ENCODE measurements at places on chromosomes 12 and 14.

GRCh38 chr14:72352012-72352411 lies 419.8 kb downstream of the RGS6 start:
- DNase-seq, result no peak

- no peak for DNase-seq
These were observed 74.9 kb downstream of the PCNX1 start for GRCh38 chr14:70982200-70982599.

DNA sequence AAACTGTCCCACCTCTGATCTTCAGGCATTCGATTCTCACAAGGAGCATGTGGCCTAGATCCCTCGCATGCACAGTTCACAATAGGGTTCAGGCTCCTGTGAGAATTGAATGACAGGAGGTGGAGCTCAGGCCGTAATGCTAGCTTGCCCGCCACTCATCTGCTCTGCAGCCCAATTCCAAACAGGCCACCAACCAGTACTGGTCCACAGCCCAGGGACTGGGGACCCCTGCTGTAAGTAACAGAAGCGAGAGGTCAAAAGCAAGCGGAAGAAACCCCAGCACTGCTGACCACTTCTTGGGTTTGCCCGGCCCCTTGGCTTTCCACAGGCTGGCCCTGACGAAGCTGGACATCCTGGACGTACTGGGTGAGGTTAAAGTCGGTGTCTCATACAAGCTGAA lies 8.5 kb upstream of the SIVA1 start:
- no peak for DNase-seq

GRCh38 chr14:61953602-61954001 lies 191.4 kb downstream of the SNAPC1 start:
- DNase-seq, result no peak

DNA sequence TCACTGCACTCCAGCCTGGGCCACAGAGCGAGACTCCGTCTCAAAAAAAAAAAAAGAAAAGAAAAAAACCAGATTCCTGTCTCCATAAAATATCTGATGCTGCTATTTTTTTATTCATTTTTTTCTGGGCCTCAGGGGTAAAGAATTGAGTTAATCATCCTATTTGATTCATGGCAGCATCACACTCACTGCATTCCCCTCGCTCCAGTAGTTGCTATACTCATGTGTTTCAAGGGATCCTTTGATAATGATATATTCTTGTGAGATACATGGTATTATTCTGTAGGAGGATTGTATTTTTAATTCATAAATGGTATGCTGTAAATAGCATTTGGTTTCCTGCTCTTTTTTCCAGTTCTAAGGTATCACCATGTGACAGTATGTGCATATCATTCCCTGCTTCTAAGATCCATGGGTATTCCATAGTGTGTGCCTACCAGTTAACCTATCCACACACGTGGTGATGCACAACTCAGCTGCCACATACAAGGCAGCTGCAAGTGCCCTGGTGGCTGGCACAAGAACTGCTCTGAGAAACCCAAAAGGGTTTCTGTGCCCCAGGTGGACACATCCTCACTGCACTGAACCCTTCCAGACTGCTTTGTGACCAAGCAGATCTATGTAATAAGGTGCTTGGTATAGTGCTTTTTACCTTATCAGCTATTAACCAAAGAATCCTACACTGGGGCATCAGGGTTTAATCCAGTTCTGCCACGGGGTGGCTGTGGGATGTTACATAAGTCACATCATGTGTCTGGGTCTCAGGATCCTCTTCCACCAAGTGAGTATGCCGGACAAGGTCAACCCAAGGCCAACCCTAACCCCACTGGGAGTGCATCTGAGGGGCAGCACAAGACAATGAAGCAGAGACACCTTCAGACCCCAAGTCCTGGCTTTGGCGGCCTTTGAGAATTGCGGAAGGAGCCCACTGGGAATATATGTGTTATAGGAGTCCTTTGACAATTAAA lies 74.6 kb downstream of the ZFP36L1 start:
- DNase-seq, result no peak

GRCh38 chr14:92473261-92473968 lies 40.2 kb upstream of the RIN3 start:
- no peak for DNase-seq

DNA sequence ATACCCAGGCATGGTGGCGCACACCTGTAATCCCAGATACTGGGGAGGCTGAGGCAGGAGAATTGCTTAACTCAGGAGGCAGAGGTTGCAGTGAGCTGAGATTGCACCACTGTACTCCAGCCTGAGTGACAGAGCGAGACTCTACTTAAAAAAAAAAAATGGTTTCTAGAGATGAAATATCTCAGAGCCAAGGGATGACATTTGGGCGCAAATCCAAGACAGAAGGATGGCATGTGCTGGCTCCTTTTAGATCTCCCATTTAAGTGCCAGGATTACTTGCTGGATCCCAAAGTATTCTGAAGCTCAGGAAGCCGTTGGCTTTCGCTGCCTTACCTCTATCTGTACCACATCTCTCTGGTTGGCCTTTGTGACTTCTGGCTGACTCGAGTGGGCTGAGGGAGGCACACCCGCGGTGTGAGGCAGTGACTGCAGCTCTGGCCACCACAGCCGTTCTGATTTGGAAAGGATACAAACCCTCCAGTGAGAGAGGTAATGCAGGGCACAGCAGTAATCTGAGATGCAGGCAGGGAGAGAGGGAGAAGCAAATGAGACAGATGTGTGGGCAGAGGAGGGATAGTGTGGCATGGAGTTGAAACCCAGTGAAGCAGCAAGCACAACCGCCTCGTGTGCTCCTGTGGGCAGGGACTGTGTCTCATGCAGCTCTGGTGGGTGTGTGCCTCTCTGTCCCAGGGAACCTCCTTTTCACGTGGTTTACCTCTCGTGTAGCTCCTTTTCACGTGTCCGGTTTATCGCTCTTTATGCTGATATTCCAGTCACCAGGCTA lies 4.9 kb downstream of the B4GALNT3 start:
- DNase-seq, result no peak

DNA sequence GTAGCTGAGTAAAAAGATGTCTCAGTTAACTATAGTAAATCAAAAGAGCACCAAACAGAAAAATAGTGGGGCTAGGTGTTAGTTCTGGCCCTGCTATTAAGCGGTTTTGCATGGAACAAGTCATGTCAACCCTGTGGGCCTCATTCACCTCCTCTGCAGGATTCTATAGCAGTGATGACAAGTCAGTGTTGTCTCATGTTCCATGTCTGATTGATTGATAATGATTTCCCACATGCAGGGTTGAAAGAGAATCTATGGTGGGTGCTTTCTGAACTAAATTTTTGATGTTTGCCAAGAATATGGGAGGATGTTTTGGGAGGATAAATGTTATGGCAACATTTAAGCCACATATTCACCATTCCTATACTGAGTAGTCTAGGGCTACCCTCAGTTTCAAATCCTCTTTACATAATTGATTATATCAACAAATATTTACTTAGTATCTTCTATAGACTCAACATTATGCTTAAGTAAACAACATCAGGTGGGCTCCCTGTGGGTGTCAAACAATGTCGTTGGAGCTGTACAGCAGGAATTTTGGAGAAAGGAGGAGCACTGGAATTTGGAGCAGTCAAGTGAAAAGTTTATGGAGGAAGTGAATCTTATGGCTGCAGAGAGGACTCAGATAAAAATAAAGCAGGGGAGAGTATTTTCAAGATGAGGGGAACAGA lies 48.6 kb downstream of the IRAK3 start:
- no peak for DNase-seq
